ENCODE measurements at places on chromosomes 12 and 14. TPM values are rescaled to one million over a fixed set of nuclear protein-coding genes. Genes with fewer than 3 reads are reported as not detected.

ZDHHC22 gene
- not detected for total RNA-seq

SERPINA9 gene
- not detected for total RNA-seq

CSRP2 gene
- total RNA-seq = not detected

FKBP11 gene
- total RNA-seq = 45.6 TPM

SERPINA12 gene
- total RNA-seq = not detected

- DNase-seq = no peak
Observed at GRCh38 chr12:20492251-20492760, 124.0 kb downstream of the PDE3A start.

- no peak for DNase-seq
Observed at GRCh38 chr14:80324649-80325048, 113.3 kb upstream of the DIO2 start.

GRCh38 chr12:92489781-92490180, 213.0 kb upstream of the PLEKHG7 start:
- DNase-seq = no peak

- no peak for DNase-seq
Observed at GRCh38 chr14:45998554-45998953, 653.0 kb downstream of the RPL10L start.

DNA sequence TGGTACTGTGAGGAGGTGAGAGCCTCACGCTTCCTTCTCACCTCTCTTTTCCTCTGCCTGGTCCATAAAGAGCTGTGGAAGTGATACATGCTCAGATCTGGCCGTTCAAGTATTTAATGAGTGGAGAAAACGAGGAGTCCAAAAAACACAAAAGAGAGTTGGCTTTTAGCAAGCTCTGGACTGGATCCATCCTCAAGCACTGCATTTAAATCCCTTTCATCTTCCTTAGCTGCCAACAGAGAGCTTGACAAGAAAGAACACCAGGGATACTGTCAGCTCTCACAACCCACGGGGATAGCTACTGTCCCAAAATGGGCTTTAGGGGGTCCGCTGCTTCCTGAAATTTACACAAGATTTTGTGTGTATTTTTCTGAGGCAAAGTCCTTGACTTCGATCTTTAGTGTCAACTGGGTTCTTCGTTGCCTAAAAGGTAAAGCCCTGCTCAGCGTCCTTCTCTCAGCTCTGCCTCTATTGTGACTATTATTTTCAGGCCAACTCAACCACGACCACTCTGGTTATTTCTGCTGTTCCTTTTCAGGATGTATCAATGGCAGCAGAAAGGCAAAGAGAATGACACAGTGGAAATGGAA, 120.9 kb downstream of the TMTC1 start:
- DNase-seq = no peak

DNA sequence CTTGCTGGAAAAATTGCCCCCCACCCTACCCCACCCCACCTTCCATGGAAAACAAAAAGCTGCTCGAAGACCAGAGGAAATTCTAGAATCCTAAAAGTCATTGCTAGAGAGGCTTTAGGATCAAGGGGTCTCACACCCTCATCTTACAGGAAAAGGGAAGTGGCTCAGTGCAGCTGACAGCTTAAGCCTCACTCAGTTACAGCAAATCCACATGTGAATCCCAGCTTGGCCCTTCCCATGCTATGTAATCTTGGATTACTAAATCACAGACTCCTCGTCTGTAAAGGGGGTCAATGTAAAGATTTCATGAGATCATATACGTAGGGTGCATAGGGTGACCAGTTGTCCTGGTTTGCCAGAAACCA, 25.9 kb downstream of the CMKLR1 start:
- DNase-seq = no peak

DNA sequence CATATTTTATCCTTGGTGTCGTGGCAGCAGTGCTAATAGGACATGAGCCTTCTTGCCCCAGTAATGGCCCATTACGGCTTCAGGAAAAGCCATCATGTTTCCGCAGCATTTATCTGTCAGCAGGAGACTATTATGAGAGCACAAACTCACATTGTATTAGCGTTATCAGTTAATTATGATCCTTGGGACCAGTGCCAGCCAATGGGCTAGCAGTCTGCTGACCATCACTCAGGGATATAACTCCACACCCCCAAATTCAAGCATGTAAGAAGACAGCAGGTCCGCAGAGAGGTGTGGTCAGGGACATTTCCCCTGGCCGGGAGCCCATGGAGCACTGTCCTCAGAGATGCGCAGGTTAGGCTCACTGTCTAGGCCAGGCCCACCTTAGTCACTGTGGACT, 4.9 kb upstream of the ESRRB start:
- DNase-seq = no peak

DNA sequence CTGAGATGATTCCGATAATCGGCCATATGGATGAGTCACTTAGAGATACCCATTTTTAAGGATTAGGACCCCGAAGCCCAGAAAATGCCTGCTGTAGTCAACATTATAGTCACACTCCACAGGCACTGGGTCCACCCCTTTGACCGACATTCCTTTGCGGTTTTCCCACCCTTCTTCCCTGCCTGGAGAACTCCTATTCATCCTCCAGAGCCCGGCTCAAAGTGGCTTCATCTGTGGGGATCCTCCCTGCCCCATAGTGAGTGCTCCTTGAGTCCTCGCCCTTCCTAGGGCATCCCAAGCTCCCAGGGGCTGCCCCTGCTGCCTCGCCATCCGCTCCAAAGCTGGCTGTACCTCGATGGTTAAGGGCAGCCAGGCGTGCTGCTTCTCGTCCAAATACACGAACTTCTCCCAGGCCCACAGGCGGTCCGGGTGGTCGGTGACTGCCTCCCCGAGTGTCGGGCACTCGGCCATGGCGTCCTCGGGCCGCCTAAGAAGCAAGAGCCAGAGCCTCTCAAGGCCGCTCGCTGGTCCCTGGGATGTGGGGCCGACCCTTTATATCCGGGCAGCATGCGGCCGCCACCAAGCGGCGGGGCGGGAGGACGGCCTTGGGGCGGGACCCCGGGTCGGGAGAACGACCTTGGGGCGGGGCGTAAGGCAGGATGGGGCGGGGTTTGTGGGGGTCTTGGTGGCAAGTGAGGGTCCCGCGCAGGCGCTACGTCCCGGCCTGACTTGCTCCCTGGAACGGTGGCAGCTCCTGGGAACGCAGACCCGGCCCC, at the start of gene TCL1A:
TCL1A (minus strand) TSS at position 530 of the 776 bp plus-strand sequence; CDS start at position 471, 59 bp downstream.
- DNase-seq = no peak

GRCh38 chr12:101536069-101536674, 58.6 kb upstream of the MYBPC1 start:
- DNase-seq = no peak

DNA sequence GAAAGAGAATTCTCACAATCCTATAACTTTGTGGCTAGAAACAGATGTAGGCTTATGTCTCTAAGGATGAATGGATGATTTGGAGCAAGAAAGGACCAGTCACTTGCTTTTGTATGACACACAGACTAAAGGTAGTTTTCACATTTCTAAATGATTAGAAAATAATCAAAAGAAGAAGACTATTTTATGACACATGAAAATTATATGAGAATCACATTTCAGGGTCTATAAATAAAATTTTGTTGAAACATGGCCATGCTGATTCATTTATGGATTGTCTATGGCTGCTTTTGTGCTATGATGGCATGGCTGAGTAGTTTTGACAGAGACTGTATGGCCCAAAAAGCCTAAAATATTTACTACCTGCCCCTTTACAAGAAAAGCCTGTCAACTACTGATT, 49.4 kb upstream of the FRMD6 start:
- DNase-seq = no peak

- DNase-seq = no peak
Observed at GRCh38 chr12:64995816-64996215, 125.3 kb downstream of the WIF1 start.

DNA sequence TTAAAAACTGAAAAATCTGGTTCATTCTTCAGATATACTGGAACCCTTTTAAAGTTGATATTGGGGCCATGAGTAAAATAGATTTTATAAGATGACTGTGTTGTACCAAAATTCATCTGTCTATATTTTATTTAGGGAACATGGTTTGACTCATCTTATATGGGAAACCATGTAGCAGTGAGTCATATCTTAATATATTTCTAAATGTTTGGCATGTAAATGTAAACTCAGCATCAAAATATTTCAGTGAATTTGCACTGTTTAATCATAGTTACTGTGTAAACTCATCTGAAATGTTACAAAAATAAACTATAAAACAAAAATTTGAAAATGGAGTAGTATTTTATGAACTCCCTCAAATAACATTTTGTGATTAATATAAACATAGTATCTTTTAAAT, 14.2 kb downstream of the PTGER2 start:
- DNase-seq = no peak

GRCh38 chr12:116547955-116548501, 11.2 kb upstream of the MAP1LC3B2 start:
- no peak for DNase-seq

DNA sequence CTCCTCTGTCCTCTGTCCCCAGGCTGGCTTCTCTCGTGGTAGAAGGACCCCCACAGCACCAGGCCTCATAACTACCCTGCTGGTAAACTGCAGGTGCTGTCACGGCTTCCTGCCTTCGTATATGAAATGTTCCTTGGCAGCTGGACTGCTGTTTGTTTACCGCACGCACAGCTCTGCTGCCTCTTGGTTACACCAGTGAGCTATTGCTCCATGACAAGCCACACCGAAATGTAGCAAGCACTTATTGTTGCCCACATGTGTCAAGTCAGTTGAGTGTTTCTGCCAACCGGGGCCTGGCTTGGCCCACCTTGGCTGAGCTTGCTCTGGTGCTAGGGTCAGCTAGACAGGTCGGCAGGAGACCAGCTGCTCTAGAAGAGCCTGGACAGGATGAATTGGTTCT, 21.7 kb upstream of the TCL1B start:
- no peak for DNase-seq

DNA sequence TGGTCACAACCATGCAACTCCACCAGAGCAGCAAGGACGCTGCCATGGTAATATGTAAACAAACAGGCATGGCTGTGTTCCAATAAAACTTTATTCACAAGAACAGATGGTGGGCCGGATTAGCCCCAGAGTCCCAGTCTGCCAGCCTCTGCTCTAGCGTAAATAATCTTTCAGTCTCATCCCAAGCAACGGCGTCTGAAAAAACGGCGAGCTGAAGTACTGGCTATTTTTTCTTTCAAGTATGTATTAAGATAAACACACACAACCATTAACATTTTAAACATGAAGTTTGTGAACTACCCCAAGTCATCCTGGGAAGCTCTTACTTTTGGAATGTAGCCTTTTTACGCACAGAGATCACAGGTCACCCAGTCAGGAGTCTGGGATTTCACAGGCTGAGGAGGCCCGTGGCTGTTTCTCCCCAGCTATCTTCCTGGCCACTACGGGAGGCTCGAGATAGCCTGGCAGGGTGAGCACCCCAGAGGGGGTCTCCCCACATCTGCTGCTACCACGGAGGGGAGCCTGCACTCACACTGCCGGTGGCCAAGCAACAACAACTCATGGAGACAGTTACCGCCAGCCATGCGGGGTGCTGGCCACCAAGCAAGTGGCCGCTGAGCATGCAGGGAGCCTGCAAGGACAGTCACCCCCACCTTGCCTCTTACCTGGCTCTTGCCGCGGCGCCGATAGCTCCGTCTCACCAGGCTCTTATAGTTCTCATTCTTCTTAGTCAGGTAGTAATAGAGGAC, 124.6 kb downstream of the RFLNA start:
- no peak for DNase-seq

GRCh38 chr14:101564819-101565698, 3.8 kb downstream of the DIO3 start:
- no peak for DNase-seq

DNA sequence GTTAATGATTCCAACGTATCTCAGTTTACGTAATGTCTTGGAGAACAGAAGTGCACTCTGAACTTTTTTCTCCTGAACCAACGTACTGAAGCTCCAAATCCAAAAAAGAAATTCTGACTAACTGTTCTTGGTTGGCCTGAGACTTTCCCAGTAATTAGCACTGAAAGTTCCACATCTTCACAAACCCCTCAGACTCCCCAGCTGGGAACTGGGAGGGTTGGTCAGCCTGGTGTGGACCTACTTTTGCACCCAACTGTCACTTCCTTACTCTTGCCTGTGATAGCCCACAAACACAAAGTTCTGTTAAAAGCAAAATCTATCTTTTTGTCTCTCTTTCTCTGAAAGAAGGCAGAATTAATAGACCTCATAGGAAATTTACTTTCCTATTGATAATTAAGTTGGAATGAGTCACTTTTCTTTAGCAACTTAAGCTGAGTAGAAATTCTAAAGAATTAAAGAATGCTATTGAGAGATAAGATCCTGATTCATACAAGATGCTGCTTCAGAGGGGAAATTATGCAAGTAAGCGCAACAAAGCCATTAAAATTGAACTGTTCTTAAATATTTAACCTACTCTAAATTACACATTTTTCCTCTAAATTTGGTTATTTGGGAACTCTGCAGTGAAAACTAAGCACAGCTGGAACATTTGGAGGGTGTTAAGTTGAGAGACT, 155.0 kb downstream of the EPS8 start:
- no peak for DNase-seq

GRCh38 chr14:78440356-78440894, 270.3 kb downstream of the NRXN3 start:
- no peak for DNase-seq

- DNase-seq = no peak
Observed at GRCh38 chr12:125038976-125039625, 26.1 kb upstream of the AACS start.

DNA sequence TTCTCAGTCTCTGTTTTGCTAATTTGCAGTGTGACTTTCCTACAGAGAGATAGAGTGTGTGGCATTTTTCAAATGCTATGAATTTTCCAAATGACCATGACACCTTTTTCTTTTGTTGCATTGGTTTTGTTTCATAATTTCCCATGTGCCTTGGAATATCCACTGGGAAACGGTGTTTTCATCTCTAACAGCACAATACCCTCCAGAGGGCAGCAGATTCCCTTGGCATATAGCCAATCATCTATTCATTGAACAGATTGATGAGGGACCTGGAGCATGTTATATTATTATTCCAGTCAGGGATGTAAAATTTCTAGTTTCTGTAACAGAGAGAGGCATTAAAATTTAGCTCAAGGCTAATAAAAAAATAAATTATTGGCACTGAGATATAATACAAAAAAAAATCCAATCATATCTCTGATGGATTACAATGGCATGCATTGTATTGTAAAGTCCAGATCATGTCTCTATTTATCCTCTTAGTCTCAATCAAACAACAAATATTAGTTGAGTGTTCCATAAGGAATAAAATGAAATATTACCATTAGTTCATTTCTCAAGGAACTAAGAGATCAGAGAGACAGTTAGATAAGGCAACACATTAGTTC, 29.6 kb upstream of the NTN4 start:
- DNase-seq = no peak

DNA sequence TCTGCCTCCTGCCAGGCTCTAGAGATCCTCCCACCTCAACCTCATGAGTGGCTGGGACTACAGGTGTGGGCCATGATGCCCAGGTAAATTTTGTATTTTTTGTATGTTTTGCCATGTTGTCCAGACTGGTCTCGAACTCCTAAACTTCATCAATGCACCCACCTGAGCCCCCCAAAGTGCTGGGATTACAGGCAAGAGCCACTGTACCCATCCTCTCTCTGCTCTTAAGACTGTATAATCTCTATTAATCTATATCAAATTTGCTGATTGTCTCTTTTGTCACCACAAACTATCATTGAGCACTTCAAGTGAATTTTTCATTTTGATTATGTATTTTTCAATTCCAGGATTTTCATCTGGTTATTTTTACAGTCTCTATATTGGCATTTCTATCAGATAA, 440.3 kb downstream of the NOVA1 start:
- DNase-seq = no peak
